Stimulated activated CD4-positive, alpha-beta T cell treated with anti-CD3 and anti-CD28 coated beads, TNF-alpha, amount 100 ng/mL, for 1 hour (primary cell): ENCODE measurements at places on chromosomes 5 and 9.

DNA sequence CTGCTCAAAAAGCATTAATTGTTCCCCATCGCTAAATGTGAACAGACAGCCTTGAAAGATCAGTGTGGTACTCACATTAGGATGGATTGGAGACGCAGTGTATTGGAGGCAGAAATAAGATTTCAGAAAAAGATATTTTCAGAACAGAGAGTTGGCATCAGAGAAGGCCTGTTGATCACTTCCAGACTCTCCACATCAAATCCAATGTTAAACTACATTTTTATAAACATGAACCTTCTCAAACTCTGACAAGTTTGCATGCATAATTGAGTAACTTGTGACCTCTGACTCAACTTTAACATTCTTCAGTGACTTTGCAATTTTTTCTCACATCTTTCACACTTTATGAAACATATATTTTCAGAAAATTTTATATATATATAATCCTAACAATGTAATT is 919.6 kb upstream of the SEMA6A start:
- DNase-seq: no peak

- no peak for DNase-seq
Measured at GRCh38 chr5:1028481-1029281, 20.1 kb downstream of the NKD2 start.

GRCh38 chr5:74212336-74212735 is 428.2 kb downstream of the ENC1 start:
- no peak for DNase-seq

DNA sequence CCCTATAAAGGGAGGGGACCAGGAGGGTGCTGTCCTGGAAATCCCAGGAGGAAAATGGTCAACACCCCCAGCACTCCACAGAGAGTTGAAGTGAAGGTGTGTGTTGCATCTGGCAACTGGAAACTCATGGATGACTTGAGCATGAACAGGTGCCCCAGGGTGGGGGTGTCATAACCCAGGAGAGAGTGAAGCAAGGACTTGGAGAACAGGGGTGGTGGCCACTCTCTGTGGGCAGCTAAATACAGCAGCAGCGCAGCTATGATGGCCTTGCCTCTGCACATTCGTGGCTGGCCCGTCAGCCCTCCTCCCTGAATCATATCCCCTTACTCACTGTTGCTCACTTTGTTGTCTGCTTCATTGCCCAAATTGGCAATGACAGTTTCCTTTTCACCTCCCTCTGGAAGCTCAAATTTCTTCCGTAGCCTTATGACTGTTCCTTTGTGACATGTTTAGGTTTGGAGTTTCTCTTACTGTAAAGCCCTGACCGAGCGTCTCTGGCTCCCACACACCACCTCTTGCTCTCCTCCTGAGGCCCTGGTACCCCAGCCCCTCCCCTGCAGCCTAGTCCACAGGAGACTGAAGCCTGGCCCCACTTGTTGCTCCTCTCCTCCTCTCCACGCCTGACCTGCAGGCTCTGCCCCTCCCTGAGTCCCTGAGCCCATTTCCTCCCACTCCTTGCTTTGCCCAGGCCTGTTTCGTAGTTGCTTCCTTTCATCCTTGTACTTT is 185.8 kb downstream of the CD180 start:
- DNase-seq: no peak

DNA sequence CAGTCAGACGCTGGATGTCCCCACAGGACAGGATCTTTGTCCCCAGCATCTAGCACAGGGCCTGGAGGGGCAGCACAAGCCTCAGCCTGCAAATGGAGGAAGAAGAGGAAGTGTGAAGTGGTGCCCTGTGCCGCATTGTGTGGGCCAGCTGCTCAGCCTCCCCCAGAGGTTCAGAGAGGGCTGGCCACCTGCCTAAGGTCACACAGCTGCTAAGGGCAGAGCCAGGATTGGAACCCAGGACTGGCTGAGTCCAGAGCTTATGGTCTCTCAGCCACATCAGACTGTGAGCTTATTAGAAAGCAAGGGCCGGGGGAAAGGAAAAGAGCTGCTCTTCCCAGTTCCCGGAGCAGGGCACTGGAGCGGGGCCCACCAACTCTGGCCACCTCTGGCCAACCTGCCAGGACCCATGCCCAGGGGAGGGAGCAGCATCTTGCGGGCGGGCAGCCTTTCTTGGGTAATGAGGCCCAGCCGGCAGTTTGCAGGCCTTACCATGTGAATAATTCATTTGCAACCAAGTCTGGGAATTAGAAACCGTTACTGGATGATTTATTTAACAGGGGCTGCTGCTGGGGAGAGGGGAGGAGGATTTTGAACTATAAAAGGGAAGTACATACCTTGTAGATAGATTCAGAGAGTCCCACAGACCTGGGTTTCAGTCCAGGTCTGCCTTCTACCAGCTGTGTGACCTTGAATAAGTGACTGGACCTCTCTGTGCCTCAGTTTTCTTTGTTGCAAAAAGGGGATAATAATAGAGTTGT is 11.6 kb upstream of the CRB2 start:
- no peak for DNase-seq

GRCh38 chr5:1545805-1546355 is 22.1 kb upstream of the LPCAT1 start:
- DNase-seq: no peak

- DNase-seq: no peak
Measured at GRCh38 chr5:32583582-32584232, 1.6 kb upstream of the SUB1 start.

- no peak for DNase-seq
Measured at GRCh38 chr5:38697013-38697412, 140.6 kb upstream of the LIFR start.

DNA sequence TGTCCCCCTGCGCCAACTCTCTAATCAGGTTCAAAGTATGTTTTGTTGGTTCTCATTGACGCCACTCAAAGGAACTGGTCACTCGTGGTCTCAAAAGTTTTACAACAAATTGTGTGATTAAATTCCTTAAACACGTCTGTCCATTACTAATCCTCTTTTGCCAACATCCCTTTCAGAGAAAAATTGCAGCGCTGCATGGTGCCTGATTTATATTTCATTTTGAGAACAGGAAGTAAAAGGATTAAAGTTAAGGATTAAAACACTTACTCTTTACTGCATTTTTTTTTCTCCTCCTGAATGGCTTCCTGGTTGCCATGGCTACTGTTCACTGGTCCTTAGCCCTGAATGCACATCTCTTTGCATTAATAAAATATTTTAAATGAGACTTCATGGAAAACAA is 383.5 kb downstream of the GLIS3 start:
- no peak for DNase-seq
